Hepatic stellate cell (primary cell): ENCODE measurements at places on chromosomes 11 and 22.

- DNase-seq: no peak
Observed at GRCh38 chr22:49894322-49895054, 23.8 kb downstream of the ALG12 start.

GRCh38 chr11:14181121-14181520 lies 177.9 kb downstream of the RRAS2 start:
- DNase-seq: no peak

- DNase-seq: no peak
Observed at GRCh38 chr22:29098296-29098695, 25.5 kb downstream of the KREMEN1 start.

DNA sequence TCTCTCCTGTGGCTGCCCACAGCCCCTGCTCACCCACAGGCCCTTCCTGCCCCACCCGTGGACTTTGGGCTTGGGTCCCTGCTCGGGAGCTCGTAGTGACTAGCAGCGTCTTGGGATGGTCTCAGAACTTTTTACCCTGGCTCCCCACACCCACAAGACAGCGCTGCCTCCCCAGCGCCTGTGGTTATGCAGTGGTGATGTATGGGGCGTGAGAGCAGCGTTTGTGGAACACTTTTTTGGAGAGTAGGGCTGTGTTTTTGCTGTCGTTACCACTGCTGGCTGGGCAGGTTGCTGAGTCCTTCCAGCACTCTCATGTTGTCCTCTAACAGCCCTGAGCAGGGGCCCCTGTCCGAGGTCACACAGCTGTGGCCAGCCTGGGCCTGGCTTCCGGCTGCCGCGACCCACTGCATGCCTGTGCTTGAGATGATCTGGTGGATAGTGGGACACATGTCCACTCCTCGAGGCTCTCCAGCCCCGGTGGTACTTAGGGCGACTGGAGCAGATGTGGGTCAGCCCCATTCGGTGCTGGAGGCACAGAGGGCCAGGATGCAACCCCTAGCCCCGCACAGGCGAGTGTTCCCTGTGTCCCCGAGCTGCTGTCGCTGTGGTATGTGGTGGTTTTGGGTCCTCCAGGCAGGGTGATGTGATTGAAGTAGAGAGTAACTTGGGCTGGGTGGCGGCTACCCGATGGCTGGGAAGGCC lies 7.1 kb upstream of the GRAMD4 start:
- no peak for DNase-seq

DNA sequence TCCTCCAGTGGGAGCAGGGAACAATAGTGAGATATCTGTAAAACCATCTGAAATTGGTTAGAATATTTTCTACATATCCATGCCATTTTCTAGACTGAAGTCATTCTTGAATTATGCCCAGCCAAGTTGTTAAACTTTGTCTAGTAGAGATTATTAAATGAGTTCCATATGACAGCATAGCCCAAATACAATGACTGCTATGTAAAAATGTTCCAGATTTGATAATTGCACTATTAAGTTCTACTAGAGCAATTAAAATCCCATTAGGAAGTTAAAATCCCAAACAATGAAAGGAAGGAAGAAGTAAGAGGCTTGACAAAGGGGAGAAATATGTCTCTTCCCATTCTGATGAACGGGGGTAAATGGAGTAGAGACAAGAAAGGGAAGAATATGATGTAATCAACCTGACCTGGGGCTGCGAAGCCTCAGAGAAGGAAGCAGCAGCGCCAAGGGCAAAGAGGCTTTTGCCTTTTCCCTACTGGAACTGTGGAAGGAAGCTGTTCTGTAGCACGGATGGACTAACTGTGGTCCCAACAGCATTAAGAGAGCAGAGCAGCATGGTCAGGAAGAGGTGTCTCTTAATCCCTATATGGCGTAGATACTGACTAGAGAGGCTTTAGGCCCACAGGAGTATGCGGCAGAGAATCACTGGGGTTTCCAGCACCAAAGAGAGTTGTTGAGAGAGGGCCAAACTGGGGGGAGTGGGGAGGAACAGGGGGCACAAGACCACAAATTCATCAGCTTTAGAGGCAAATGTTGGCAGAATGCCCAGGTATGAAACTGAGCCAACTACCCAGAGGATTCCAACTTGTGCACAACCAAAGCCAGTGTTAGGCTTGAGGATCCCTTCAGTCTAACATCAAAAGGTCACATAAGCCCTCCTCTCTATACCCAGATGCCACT lies 26.7 kb downstream of the RRP8 start:
- DNase-seq: no peak
